Left lung (tissue), 14 donors: ENCODE measurements at places on chromosomes 7 and 10.

DNA sequence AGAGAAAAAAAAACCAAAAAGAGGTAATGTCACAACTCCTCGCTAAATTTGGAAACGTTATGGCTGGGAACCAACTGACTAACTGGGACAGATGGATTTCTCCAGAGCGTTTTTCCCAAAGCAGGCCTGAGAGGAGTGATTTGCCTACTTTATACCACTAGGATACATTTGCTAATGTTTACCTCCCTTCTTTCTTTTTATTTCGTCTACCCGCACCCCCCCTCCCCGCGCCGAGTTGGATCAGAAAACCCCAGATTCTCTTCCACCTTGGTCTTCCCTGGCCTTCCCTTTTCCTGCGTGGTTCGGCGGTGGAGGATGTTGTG lies 7.2 kb downstream of the CPA2 start:
- peak; percentile 72 for DNase-seq
- H3K4me3 ChIP-seq = no peak overlapping the region
- H3K27ac ChIP-seq = no peak overlapping the region

DNA sequence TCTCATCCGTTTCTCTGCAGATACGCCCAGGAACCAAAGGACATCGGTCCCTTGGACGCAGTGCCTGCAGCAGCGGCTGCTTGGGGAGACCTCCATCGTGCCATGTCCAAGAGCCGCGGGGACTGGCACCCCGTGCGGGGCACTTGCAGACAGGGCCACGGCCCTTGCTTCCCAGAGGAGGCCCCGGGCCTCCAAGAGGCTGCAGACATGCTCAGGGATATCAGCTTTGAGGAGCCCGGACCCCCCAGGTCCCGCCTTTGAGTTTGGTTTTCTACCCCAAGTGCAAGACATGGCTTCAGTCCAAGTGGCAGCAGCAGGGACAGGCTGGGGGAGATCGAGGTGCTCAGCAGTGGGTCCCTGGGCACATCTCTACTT lies 279.6 kb downstream of the ELFN1 start:
- no peaks in the 10 kb centered on the region for H3K27me3 ChIP-seq
- no peak overlapping the region for H3K27ac ChIP-seq
- DNase-seq = peak; percentile 29
- H3K36me3 ChIP-seq = no peaks in the 10 kb centered on the region
- no peak overlapping the region for H3K4me3 ChIP-seq
- peaks cover 4% of the 10 kb centered on the region for H3K4me1 ChIP-seq

DNA sequence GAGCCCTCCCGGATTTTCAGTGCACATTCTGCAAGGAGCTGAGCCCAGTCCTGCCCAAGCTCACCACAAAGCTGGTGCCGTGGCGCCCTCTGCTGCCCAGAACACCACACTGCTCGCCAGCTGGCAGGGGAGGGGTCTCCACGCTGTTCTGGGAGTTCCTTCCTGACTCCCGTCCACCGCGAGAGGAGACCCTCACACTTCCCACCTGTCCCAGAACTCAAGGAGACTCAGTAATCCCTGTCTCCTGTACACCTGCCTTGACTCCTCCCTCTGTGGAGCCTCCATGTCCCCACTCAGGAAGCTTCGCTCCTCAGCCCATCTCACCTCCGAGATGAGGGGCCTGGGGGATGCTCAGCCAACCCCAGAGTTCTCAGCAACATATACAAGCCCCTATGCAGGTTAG lies 11.3 kb downstream of the C10orf105 start:
- H3K27ac ChIP-seq = no peak overlapping the region
- H3K27me3 ChIP-seq = no peaks in the 10 kb centered on the region
- no peaks in the 10 kb centered on the region for H3K36me3 ChIP-seq
- peaks cover 24% of the 10 kb centered on the region for H3K4me1 ChIP-seq
- H3K4me3 ChIP-seq = no peak overlapping the region

GRCh38 chr7:135425036-135425435 lies 84.9 kb downstream of the CNOT4 start:
- no peaks in the 10 kb centered on the region for H3K36me3 ChIP-seq
- H3K27ac ChIP-seq = no peak overlapping the region
- no peak overlapping the region for H3K4me3 ChIP-seq
- DNase-seq = no peak

GRCh38 chr7:87767827-87768226 lies 108.3 kb downstream of the SLC25A40 start:
- no peak overlapping the region for H3K27ac ChIP-seq
- no peak overlapping the region for H3K4me3 ChIP-seq
- no peak for DNase-seq
- H3K27me3 ChIP-seq = no peaks in the 10 kb centered on the region
- H3K4me1 ChIP-seq = no peaks in the 10 kb centered on the region
- H3K36me3 ChIP-seq = no peaks in the 10 kb centered on the region

- no peaks in the 10 kb centered on the region for H3K4me1 ChIP-seq
- no peaks in the 10 kb centered on the region for H3K36me3 ChIP-seq
Measured at GRCh38 chr10:10043083-10043482, 974.6 kb upstream of the CELF2 start.

DNA sequence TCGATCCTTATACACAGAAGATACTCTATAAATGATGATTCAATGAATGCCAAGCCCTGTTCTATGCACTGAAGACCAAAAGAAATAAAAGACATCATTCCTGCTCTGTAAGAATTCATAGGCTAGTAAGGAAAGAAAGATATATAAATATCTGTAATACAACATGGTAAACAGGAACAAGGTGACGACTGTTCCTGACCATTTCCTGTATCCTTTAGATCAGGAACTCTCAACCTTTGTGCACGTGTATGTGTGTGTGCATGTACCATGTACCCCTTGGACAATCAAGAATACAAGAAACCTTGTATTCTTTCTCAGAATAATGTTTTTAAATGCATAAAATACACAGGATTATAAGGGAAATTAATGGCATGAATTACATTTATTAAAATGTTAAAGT lies 7.3 kb upstream of the HK1 start:
- H3K27me3 ChIP-seq = no peaks in the 10 kb centered on the region
- no peak for DNase-seq
- H3K36me3 ChIP-seq = no peaks in the 10 kb centered on the region

GRCh38 chr10:454860-455259 lies 234.6 kb downstream of the DIP2C start:
- H3K27ac ChIP-seq = no peak overlapping the region
- DNase-seq = no peak
- H3K4me1 ChIP-seq = no peaks in the 10 kb centered on the region
- no peak overlapping the region for H3K4me3 ChIP-seq
